SHP77 (cell line): ENCODE measurements at places on chromosomes 3 and 15.
A peak's percentile ranks its signal among the peaks of the same experiment; 100 is the strongest.

GRCh38 chr15:33535135-33535534 lies 224.4 kb downstream of the RYR3 start:
- no peak for DNase-seq

GRCh38 chr15:31263751-31264558 lies 62.7 kb upstream of the KLF13 start:
- peak; percentile 88 for DNase-seq

DNA sequence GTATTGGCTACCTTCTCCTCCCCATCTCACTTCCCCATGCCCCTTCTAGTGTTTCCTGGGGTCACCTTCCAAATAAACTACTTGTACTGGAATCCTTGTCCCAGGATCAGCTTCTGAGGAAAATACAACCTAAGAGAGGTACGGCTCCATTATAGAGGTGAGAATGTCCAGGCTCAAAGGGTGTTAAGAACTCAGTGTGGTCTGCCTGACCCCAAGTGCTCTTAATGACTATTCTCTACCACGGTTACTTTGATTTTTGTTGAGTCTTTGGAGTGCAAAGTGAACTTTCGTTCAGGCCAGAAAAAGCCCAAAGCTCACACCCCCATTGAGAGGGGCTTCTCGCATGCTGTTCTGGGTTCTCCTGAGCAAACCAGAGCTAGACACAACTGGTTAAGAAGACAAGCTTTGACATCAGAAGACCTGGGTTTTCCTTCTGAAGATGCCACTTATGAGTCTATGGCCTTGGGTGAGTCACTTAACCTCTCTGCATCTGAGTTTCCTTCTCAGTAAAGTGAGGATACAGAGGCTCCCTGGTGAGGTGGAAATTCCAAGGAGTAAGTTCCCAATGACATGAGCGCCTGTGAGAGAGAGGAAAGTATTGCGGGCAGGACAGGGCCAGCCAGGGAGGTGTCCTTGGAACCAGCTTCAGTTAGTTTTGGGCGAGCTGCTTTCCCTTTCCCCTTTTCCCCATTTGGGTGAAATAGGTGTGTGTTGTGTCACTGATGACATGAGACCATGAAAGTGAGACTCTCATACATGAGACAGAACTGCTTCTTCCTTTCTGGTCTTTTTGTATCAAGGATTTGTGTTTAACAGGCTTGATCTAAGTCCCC lies 475.0 kb upstream of the PROK2 start:
- DNase-seq = no peak

- no peak for DNase-seq
Measured at GRCh38 chr15:37394402-37395099, 294.2 kb upstream of the MEIS2 start.

GRCh38 chr3:28240441-28240840 lies 978 bp upstream of the CMC1 start:
- DNase-seq = peak; percentile 36

GRCh38 chr15:32994810-32995424 lies 199.6 kb downstream of the FMN1 start:
- DNase-seq = no peak

DNA sequence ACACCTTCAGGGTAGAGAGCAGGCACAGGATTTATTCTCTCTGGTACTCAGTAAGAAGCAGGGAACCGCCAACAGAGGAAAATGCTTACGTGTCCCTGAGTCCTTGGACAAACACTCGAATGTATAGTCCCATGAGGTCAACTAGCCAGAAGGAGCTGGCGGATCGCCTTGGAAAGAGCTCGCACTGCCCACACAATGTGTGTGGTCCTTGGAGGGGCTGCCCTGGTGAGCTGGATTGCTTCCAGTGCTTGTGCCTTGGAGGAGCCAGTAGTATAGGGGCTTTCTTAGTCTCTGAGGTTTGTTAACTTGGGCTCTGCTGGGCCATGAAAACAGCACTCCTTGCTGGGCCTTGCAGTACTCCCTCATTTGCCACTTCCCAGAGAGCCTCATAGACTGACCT lies 40.7 kb upstream of the VILL start:
- no peak for DNase-seq

DNA sequence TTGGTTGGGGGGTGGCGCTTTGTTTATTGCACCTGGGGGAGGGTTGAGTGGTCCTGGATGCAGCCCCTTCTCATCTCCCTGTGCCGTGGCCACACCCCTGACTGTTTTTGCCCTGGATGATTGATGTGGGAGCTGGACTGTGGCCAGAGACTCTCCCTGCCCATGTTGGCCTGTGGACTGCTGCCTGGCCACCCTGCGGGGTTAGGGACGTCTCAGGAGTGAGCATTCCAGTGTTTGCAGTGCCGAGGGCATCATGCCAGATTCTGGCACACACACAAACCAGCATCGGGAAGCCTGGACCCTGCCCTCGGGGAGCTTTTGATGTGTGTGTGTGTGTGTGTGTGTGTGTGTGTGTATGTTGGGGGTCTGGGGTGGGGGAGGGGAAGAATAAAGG lies 15.8 kb downstream of the APBA2 start:
- no peak for DNase-seq

DNA sequence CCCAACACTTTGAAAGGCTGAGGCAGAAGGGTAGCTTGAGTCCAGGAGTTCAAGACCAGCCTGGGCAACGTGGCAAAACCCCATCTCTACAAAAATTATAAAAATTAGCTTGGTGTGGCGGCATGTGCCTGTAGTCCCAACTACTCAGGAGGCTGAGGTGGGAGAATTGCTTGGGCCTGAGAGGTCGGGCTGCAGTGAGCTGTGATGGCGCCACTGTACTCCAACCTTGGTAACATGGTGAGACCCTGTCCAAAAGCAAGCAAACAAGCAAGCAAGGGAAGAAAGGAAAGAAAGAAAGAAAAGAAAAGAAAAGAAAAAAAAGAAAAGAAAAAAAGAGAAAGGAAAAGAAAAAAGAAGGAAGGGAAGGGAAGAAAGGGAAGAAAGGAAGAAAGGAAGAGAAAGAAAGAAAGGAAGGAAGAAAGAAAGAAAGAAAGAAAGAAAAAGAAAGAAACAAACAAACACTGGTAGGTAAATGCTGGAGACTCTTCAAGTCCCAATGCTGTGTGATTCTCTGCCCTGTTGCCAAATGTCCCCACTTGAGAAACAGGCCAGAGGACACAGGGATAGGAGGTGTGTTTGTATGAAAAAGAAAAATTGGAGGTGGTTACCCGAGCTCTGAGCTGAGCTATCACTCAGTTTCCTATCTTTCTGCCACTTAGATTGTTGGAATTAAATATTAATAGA lies 121.1 kb downstream of the RAB11A start:
- no peak for DNase-seq

GRCh38 chr15:25175033-25175788 lies 220.4 kb downstream of the SNRPN start:
- no peak for DNase-seq

DNA sequence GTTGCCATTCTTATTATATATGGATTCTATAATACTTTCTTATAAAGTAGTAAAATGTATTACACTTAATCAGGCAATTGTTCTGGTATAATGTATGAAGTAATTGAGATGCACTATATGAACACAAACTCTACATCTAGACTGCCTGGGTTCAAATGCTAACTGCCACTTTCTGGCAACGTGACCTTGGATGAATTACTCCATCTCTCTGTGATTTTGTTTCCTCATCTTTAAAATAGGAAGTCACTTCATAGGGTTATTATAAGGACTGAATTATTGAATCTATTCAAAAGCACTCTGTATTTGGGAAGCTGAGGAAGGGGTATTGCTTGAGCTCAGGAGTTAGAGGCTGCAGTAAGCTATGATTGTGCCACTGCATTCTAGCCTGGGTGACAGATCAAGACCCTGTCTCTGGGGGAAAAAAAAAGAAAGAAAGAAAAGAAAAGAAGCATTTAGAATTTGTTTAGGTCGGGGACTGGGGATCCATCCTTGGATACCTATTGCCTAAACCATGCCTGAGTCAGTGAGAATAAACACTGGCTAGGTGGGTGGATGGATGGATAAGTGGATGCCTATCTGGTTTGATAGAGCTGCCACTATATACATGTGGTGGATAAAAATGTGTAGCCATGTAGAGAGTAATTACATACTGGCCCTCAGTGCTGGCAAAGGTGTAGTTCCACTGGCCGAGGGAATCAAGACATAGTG lies 2.5 kb downstream of the TM4SF1 start:
- DNase-seq = no peak

DNA sequence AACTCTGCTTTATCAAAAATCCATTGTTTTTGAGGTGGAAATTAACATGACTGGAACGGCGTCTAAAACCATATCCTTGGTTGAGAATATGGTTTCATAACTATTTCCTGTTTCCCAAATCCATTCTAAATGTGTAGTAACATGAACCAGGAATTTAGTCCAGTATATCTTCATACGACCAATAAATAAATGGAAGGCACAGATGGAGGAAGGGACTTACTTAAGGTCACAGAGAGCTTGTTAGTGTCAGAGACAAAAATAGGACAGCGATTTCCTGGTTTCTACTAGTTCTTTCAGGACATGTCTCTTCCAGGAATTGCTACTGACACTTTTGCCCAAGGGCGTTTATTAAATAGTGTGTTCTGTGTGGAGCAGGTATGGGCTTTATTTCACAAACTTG lies 41.2 kb downstream of the HES1 start:
- DNase-seq = no peak

DNA sequence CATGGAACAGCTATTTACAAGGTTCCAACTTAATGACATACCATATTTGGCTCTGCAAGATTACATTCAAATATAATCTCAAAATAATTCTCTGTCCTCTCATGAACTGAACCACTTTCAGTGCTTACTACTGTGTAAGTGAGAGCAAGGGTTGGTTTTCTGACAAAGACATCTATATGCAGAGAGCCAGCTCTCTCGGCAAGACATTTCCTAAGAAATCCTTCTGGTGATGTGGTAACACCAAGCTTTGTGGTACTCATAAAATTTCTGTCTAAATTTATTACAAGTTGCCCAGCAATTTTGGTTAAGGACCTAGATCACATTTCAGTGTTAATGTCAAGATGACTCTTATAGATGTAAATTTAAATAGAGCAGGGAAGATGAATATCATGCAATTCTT lies 184.9 kb downstream of the GAP43 start:
- no peak for DNase-seq

- DNase-seq = no peak
Measured at GRCh38 chr3:18234717-18235335, 190.3 kb downstream of the SATB1 start.

DNA sequence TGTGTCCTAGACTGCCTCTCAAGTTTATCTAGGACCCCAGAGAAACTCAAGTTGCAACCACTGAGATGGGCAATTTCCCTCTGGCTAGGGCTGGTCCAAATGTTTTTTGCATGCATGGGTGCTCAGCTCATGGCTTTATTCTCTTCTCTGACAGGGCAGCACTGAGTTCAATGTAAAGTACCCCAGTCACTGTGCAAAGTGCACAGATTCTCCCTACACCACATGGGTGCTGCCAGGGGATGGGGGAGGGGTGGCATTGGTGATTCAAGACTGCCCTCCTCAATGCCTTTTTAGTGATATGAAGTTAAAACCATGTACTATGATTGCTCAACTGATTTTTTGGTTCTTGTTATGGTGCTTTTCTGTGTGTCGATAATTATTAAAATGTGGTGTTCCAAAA lies 14.8 kb upstream of the RAD51 start:
- DNase-seq = no peak

- DNase-seq = peak; percentile 21
Measured at GRCh38 chr3:99023590-99024192, 122.2 kb upstream of the DCBLD2 start.

- no peak for DNase-seq
Measured at GRCh38 chr15:70271422-70272088, 173.8 kb upstream of the TLE3 start.

DNA sequence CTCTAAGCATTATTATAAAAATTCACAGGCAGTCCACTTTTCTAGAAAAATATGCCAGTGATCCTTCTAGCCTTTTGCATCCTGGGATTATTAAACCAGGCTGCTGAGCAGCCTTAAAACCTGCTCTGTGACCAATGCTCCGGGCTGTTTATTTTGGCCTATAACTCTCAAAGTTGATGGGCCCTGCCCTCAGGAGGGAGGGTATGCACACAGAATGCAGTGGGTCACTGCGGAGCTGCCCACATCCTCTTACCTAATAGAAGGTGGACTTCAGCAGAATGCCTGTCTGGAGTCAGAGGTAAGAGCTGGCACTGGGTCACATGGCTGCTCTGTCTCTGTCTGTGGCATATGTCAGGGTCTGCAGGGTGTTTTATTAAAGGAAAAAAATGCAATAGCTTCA lies 26.0 kb downstream of the CPNE4 start:
- DNase-seq = no peak

- no peak for DNase-seq
Measured at GRCh38 chr3:126031981-126032471, 51.9 kb downstream of the SLC41A3 start.

GRCh38 chr3:78645628-78646310 lies 1122.0 kb downstream of the ROBO1 start:
- peak; percentile 50 for DNase-seq

GRCh38 chr3:62749657-62750056 lies 125.6 kb downstream of the CADPS start:
- DNase-seq = no peak

DNA sequence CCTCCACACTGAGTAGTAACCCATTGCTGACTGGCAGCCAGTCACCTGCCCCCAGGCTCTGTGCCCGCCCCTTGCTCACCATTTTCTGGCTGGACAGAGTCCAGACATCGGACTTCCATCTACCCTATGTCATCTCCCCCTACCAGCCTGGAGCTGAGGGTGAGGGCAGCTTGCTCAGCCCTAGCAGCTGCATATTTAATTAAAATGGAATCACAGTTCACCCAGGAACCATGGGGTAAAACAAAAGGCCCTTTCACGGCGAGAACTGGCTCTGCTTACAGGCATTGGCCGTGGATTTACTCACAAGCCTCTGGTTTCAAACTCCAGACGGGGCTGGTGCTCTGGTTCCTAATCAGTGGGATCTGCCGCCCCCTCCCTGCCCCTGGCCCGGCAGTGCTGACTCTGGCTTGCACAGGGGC lies 94.9 kb upstream of the ATP2B2 start:
- no peak for DNase-seq

DNA sequence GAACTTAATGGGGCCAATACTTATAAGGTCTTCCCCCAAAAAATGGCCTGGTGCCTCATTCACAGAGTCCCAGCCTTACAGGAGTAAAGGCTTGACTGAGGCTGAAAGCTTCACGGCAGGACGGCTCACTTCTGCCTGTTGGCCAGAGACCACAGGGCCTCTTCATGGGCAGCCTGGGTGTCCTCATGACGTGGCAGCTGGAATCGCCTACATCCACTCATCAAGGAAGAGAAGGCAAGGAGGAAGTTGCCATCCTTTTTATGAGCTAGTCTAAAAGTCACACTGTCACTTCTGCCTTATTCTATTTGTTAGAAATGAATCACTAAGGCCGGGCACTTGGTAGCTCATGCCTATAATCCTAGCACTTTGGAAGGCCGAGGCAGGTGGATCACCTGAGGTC lies 89.3 kb upstream of the DGKG start:
- no peak for DNase-seq

- DNase-seq = no peak
Measured at GRCh38 chr3:29285471-29286071, 4.7 kb downstream of the RBMS3 start.

DNA sequence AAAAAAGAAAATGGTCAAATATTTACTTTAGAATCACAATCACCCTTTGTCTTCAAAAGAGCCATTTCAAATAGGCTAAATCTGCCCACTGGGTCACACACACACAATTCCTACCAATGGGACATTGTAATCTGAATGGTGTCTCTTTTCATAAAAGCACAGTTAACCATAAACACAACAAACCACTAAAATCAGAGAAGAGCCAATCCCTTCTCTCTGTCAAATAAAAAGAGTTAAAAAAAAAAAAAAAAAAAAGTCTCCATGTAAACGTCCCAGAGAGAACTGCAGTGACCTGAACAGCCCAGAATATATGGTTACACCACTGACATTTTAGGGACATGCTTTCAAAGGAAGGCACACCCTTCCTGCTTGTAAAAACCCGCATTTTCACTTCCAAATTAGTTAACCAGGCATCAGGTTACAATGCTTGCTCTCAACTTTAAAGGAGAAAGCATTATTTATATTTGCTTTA lies 63.7 kb downstream of the PRICKLE2 start:
- DNase-seq = no peak
